IMR-90 (cell line): ENCODE measurements at places on chromosomes 1 and 21. TPM values are rescaled to one million over a fixed set of nuclear protein-coding genes. Genes with fewer than 3 reads are reported as not detected.

The BEND5 gene
- total RNA-seq, result 0.83 and 1.1 TPM in 2 replicates

The HPDL gene
- 0.54 and 0.56 TPM in 2 replicates for total RNA-seq

The CFAP45 gene
- total RNA-seq, result 0.56 and 0.72 TPM in 2 replicates

The LINGO4 gene
- not detected in 2 replicates for total RNA-seq

The RYR2 gene
- not detected in 2 replicates for total RNA-seq
